NCI-H510A treated with DMSO at 0.1 percent for 48 hours (cell line): ENCODE measurements at places on chromosomes 11 and 22.

DNA sequence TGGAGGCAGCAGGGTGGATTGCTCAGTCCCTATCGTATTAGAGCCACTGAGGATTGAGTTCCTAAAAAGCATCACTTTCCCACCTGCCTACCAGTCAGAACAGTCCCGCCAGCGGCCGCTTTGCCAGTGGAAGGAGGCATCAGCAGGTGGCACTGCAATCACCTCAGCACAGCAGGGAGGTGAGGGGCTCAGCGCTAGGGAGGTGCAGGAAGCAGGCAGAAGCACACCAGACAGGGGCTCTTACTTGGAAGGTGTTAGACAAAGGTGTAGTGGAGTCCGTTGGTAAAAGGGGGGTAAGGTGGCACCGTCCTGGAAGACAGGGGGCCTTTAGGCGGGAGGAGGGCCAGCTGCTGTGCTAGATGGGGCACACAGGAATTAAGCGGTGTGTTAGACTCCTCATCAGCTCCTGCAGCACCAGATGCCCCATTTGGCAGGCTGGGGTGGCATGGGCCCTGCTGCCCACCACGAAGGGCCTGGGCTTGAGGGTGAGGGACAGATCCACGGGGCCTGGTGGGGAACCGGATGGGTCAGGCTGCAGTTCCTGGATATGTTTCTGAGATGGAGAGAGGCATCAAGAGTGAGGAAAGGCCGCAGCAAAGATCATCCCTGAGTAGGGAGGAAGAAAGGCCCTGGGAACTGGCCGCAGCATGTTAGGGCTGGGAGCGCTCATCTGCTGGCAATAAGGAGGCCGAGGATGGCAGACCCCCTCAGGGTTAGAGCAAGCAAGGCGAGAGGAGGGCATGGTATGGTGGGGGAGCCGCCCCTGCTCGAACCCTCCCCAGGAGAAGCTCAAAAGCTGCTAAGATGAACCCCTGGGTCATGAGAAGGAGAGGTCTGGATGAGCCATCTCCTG lies 42.5 kb downstream of the C11orf58 start:
- DNase-seq = no peak

DNA sequence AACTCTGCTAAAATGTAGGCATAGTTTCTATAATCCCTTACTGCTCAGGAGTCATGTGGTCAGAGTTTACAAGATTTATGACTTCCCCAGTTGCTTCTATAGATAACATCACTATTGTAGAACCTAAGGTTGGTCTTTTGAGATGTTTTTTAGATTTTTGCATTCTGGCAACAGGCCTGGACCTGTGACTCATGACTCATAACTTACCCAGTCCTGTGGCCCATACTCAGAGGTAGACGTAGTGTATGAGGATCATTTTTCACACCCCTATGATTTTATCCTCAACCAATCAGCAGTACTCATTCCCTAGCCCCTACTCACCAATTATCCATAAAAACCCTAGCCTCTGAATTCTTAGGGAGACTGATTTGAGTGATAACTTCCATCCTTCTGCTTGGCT lies 384.4 kb upstream of the DDI1 start:
- DNase-seq = no peak

DNA sequence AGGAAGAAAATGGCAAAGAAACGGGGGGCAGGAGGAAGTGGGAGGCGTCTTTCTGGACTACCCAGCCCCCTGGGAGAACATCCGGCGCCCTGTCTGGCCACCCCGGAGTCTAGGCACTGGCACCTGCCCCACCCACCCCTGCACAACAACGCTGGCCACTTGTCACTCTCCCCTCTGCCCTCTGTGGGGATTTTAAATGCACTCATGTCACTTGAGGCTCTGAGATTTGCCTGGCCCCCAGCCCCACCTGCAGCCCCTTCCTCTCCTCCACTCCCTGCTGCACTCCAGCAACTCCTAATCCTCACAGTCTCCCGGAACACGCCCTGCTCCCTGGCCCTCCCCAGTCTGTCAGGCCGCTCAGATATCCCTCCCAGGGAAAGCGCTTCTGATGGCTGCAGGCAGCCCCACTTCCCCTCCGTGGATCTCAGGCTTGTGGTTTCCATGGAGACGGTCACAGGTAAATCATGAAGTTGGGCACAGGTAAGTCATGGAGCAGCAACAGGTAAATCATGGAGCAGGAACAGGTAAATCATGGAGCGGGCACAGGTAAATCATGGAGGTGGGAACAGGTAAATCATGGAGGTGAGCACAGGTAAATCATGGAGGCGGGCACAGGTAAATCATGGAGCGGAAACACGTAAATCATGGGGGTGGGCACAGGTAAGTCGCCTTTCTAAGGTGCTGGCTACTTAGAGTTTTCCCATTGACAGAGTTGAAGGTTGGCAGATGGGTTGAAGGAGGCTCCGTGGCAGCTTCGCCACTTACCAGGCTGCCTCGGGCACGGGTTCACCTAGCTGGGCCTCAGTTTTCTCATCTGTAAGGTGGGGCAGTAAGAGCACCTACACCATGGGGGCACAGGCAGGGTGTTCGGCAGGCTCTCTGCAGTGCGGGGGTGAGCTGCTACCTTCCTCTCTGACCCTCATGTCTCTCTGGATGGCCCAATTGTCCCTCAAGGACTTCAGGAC lies 79.0 kb upstream of the SHISAL1 start:
- no peak for DNase-seq

GRCh38 chr11:62146476-62147200 lies 22.8 kb downstream of the INCENP start:
- no peak for DNase-seq

DNA sequence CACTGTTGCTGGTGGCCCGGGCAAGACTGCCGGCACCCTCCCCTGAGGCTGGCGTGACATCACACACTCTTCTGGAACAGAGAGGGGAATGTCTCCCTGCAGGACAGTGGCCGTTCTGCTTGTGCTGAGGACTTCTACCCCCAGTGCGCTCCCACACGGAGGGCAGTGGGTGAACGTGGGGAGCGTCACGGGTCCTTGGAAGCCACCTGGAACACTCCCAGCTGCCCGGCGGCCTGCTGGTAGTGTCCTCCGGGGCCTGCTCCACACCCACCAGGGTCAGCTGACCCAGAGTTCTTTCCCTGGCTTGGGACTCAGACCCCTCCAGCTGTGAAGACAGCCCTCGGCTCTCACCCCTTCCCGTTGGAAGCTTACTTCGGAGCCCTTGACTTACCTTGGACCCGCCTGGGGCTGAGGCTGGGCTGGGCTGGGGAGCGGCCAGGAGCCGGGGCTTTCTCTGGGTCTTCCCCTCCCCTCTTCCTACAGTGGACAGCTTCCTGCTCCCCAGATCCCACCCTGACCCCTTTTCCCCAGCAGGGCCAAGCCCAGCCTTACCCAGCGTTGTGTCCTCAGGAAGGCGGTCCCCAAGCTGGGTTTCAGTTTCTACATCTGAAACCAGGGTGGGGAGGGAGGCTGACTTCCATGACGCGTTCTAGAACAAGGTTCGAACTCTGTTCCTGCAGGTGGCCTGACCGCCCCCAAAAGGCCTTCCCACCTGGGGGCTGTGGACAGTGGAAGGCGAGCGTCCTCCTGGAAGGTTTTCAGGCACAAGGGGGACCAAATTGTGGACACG lies 14.8 kb upstream of the GAL start:
- no peak for DNase-seq

- no peak for DNase-seq
Measured at GRCh38 chr11:1293619-1294015, 15.8 kb downstream of the TOLLIP start.

GRCh38 chr22:31127181-31127772 lies 4.5 kb downstream of the INPP5J start:
- no peak for DNase-seq

- DNase-seq = no peak
Measured at GRCh38 chr22:19820880-19821522, 33.7 kb downstream of the GNB1L start.

DNA sequence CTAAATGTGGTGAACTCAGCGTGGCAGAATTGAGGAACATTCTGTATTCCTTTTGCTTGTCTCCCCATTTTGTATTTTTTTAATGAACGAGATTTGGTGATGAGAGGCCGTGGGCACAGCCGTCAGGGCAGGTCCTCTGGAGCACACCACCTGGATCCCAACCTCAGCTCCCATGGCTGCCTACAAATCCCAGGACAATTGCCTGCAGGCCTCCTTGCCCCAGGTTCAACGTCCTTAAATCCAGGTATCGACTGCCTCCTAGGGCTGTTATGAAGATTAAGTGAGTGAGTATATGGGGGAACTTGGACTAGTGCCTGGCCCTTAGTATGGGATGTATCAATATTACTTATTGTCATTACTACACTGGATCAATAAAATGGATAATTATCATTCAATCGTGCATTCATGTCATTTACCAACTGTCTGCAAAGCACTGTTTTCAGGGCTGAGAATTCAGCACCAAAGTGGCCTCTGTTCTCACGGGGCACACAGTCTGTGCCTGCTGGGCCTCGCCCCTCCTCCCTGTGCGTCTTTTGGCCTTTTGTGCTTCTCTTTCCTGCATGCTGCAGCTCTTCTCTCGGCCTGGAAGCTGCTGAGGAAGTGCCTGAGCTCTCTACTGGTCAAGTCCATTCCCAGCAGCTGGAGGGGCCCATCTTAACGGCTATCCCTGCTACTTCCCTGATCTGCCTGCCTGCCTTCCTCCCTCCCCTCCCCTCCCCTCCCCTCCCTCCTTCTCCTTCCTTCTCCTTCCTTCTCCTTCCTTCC lies 1343.7 kb downstream of the BRD1 start:
- DNase-seq = no peak

- no peak for DNase-seq
Measured at GRCh38 chr22:33472462-33473344, 414.5 kb upstream of the SYN3 start.

DNA sequence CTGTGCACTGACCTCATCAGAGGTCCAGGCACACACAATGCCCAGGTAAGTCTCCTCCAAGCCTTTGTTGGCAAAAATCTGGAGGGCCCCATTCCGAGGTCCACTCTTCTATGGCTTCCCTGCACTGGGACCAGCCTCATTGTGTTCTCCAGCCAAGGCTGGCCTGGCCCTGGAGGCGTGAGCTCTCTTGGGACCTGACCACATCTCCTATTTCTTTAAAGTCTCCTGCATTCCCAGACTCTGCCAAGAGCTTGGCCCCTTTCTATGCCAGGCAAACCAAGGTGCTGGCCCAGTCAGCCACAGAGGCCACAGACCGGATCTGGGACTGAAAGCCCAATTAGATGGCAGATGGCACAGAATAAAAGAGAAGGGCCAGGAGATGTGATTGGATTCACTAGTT lies 55.1 kb downstream of the C11orf58 start:
- no peak for DNase-seq

DNA sequence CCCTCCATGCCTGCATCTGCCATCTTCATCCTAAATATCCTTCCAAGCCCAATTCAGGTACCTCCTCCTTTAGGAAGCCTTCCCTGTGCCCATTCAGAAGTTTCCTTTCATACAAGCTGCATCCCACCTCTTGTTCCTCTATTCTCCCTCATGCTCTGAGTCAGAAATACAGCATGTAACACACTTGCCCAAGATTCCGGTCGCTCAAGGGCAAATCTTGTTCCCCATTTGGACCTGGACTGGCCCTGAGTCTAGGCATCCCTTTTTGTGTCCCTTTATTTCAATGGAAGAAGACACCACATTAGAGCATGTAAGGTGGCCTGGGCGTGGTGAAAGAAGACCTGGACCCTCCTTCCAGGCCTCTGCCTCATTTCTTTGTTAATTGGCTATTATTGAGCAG lies 38.5 kb downstream of the RTL6 start:
- no peak for DNase-seq

GRCh38 chr11:113521737-113522517 lies 46.7 kb upstream of the DRD2 start:
- no peak for DNase-seq

GRCh38 chr11:33942954-33943353 lies 51.1 kb upstream of the LMO2 start:
- no peak for DNase-seq

GRCh38 chr11:33696931-33697638 lies 3.5 kb downstream of the C11orf91 start:
- DNase-seq = no peak

- DNase-seq = no peak
Measured at GRCh38 chr11:98630736-98631135, 390.0 kb upstream of the CNTN5 start.

GRCh38 chr11:65418431-65418680 lies 4.2 kb upstream of the NEAT1 start:
- DNase-seq = no peak

GRCh38 chr11:99370549-99371216 lies 349.9 kb downstream of the CNTN5 start:
- no peak for DNase-seq

DNA sequence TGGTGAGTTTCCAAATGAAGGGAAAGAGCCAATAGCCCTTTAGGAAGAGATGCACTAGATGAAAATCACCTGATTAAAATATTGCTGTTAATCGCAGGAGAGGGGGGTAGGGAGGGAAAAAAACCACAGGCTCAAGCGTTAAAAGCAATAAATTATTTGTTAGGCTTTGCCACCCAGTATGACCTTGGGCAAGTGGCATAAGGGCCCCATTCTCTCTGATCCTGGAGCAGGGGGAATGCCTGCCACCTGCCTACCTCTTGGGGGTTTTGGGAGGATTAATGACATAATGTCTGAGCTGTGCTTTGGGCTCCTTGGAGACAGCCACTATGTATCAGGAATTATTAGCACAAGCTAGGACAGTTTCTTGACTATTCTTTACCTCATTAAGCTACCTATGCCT lies 80.0 kb downstream of the ZNRF3 start:
- no peak for DNase-seq

GRCh38 chr11:130151196-130151595 lies 8.4 kb upstream of the ST14 start:
- no peak for DNase-seq

GRCh38 chr11:34604145-34604544 lies 16.7 kb upstream of the EHF start:
- DNase-seq = no peak

DNA sequence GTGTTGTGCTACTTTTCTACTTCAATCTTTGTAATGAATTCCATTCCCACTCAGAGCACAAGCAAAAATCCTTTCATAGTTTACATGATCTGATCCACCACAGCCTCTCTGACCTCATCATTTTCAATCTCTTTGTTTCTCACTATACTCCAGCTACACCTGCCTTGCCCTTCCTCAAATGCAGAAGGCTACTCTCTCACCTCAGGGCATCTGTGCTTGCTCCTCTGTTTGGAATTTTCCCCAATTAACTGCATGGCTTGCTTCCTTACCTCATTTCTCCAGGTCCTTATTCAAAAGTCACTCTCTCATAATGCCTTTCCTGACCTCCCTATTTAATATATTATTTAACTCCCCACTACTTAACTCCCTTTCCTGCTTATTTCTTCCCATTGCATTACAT lies 100.6 kb upstream of the OLFML1 start:
- no peak for DNase-seq

GRCh38 chr22:23276656-23277582 lies 96.6 kb downstream of the BCR start:
- DNase-seq = no peak
